IPS DF 6.9 (cell line): ENCODE measurements at places on chromosomes 2 and 18.

GRCh38 chr18:76389716-76390115 lies 105.3 kb downstream of the ZNF516 start:
- no peak for DNase-seq

DNA sequence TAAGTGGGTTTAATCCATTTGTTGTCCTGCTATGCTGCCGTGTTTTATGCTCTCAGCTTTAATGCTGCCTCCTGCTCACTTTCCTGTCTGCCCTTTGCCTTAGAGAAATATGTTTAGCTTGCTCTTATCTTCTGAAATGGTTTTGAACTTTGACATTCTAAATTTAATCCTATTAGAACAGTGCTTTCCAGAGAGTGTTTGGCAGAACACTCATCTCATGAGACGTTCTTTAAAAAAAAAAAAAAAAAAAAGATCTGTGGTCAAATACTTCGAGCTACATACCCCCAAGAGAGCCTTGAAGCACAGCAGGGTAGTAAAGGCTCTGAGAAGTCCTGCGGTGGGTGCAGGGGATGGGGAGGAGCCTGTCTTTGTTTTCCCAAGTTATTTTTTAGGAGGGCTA lies 161.3 kb downstream of the SPP2 start:
- DNase-seq: no peak

DNA sequence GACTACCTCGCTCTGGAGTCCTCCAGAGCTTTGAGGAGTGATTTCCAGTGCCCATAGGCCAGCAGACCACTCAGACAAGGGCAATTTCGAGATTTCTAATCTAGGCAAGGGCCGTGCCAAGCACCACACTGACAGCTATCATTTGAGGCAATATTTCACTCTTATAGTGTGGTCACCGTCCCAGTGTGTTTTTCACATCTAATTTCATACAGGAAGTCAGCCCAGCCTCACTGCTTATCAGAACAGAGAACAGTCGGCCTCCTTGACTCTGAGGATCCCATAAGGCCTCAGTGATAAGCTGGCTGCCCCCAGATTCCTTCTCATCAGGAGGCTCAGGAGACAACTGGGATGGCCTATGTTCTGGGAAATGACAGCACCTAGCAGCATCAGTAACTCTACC lies 581 bp downstream of the CAPN14 start:
- DNase-seq: no peak

- no peak for DNase-seq
Observed at GRCh38 chr2:85437488-85438200, 19.1 kb downstream of the SH2D6 start.
